ENCODE measurements at places on chromosomes 6 and 20. TPM values are rescaled to one million over a fixed set of nuclear protein-coding genes. Genes with fewer than 3 reads are reported as not detected.

Gene RAET1G
- total RNA-seq = not detected

Gene LIME1
- total RNA-seq = 1.7 TPM

Gene KIF25
- total RNA-seq = not detected

Gene ECT2L
- 0.31 TPM for total RNA-seq

Gene HLA-DOA
- 0.16 TPM for total RNA-seq

Gene OPN5
- total RNA-seq = not detected

Gene GNRH2
- not detected for total RNA-seq

Gene LY86
- total RNA-seq = 2.2 TPM

Gene BMP5
- total RNA-seq = 4.4 TPM

Gene UBE2C
- 6.9 TPM for total RNA-seq

Gene CRISP3
- total RNA-seq = 0.16 TPM

Gene HLA-DQB2
- total RNA-seq = not detected

Gene LRRC73
- total RNA-seq = 2.7 TPM

Gene PNPLA1
- total RNA-seq = not detected

Gene SLC22A16
- total RNA-seq = 0.31 TPM

Gene ZBTB9
- 9.2 TPM for total RNA-seq

Gene C6orf132
- not detected for total RNA-seq

Data from occipital lobe (tissue), 3 donors.